NCI-H526 treated with DMSO at 0.1 percent for 48 hours (cell line): ENCODE measurements at places on chromosomes 16 and 17.

GRCh38 chr16:85037050-85037410 is 9.4 kb downstream of the KIAA0513 start:
- no peak for DNase-seq

- DNase-seq, result no peak
Observed at GRCh38 chr17:27460196-27460725, 4.0 kb downstream of the KSR1 start.

DNA sequence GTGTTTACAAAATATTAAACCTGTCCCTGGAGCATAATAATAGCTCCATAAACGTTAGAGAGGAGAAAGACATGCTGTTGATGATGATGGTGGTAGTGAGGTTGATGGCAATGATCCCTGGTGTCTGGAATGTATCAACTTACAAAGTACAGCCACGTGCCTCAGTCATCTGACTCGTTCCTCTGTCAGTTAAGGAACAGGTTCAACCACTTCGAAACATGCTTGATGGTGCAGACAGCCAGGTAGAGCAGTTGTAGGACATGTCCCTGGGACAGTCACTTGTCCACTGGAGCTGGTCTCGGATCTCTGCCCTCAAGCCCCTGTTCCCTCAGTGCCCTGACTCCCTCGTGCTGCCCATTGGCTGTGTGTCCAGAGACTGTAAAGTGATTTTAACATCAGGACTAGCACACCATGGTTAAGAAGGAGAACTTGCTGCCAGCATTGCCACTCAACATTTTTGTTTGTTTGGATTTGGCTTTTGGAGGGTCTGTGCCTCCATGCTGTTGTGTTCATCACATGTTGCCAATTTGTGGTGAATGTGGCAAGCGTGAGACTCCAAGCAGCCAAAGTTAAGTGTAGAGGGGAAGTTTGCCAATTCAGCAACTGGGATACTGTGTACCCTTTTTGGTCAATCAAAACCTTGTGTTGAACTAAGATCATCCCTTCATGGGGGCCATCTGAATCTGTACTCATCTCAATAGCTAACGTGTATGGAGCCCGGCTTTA is 16.3 kb upstream of the SALL1 start:
- DNase-seq, result no peak

- no peak for DNase-seq
Observed at GRCh38 chr17:76567634-76568432, 17.8 kb downstream of the ST6GALNAC2 start.

GRCh38 chr16:57145046-57146021 is 40.5 kb downstream of the PSME3IP1 start:
- DNase-seq, result no peak

GRCh38 chr17:2190014-2190413 is 113.6 kb downstream of the SMG6 start:
- no peak for DNase-seq

GRCh38 chr17:39357488-39357887 is 43.9 kb downstream of the FBXL20 start:
- DNase-seq, result no peak

GRCh38 chr17:79792341-79792871 is 4.5 kb downstream of the CBX8 start:
- DNase-seq, result no peak

GRCh38 chr17:41324180-41325075 is 8.9 kb upstream of the KRTAP17-1 start:
- peak; percentile 13 for DNase-seq

- DNase-seq, result no peak
Observed at GRCh38 chr16:10325783-10326543, 59.9 kb upstream of the ATF7IP2 start.

DNA sequence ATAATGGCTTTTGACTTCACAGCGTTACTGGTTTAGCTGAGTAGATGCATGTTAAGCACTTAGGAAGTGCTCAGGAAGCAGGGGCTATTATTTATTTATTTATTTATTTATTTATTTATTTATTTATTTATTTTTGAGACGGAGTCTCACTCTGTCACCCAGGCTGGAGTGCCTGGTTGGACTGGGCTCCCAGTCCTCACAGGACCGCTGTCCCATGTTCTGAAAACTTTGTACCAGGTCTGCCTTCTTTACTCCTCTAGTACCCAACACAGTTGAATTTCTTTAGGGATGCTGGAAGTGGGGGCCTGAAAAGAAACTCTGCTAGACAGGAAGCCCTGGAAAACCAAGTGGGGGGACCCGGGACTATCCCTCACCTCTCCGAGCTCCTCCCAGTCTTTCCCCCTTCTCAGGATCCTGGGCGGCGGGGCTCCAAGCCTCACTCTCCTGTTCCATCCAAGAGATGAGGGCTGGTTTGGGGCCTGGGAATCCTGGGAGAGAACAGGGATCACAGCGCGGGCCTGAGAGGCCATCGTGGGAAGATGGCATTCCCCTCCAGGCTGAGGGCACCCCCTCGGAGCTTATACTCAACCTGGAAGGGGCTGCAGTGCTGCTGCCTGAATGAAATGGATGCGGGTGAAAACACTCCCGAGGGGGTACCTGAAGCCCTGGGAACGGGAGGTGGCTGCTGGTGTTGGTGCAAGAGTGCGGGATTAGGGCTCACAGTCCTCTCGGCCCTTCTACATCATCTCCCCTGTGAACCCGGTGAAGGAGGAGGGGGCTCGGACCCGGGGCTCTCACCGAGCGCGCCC is 674 bp downstream of the ZNF688 start:
- DNase-seq, result no peak

GRCh38 chr17:80372922-80373570 is 41.9 kb upstream of the ENDOV start:
- DNase-seq, result no peak

DNA sequence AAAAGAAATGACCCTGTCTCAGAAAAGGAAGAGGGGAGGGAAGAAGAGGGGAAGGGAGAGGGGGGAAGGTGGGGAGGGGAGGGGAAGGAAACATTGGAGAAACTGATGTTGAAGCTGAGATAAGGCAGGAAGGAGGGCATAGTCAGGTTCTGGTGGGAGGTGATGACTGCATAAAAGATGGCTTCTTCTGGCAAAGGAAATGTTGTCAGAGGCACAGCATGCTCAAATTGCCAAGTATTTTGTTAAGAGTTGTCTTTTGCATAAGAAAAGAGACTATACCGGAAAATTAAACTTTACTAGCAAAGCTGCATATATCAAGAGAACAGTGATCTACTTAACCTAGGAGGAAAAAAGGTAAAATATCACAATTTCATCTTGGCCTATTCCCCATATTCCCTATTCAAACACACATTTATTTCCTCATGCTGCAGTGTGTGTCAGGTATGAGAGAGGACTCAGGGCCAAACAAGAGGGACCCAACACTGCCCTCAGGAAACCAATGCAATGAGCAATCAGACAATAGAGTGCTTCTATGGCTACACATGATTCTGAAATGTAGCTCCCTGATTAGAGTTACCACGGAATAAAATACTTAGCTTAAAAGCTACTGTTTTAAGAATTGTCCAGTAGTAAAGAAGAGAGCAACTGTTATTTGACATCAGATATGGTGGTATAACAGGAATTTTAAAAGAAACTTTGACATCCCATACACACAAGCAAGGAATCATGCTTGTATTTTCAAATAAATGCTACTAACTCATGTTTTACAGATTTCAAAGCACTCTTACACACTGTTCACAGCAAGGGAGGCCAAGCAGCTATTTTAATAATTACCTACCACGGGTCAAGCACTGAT is 80.9 kb downstream of the PARN start:
- no peak for DNase-seq

DNA sequence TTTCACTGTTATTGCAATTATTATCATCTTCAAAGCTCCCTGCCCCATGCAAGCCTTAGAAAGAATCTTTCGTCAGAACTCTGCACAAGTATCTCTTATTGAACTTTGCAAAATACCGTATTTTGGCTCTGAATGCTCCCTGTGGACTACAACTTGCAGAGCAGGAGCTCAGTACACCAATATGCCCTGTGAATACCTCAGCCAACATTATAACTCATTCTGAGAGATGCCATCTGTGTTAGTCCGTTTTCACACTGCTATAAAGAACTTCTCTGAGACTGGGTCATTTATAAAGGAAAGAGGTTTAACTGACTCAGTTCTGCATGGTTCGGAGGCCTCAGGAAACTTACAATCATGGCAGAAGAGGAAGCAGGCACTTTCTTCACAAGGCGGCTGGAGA is 87.2 kb upstream of the XYLT1 start:
- no peak for DNase-seq

DNA sequence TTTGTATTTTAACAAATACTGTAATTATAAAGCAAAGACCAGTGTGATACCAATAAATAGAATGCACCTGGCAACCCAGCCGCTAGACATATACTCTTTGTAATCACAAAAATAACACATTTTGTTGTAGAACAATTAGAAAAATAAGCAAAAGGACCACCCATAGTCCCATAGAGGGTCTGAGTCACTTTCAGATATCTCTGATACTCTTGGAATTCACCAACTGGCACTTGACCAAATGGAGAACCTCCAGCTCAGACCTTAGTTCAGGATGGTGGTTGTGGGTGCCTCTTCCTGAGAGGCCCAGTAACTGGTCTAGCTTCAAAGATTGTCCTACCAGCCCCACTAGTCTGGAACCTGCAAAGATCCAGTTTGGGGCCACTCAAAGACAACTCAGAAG is 789 bp upstream of the TERF2 start:
- no peak for DNase-seq
